ENCODE measurements at places on chromosomes 3 and 15.

GRCh38 chr3:194676471-194676870, 4.5 kb upstream of the LSG1 start:
- no peak for DNase-seq

- DNase-seq = no peak
These were observed 162.3 kb upstream of the TMC3 start for GRCh38 chr15:81536356-81536755.

DNA sequence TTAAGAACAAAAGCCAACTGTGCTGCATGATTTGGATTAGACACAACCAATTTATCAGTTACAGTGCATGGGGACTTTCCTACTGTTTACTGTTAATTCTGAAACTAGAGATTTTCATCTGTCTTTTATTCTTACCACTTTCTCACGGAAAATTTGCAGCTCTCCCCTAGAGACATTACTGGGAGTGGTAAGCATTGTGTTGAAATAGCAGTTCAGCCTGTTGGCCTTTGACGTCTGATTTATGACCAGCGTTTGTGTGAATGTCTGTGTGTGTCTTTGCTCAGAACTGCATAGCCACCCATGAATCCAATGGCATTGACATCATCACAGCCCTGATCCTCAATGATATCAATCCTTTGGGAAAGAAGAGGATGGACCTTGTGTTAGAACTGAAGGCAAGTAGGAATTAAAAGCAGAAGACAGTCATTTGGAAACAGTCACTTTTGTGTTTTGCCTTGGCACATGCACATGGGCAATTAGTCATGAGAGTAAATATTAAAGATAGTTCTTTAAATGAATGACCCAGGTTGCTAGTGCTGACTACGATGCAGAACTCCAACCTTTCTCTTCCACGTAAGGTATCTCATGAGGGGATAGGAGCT, 202.2 kb upstream of the BHLHE40 start:
- DNase-seq = no peak

GRCh38 chr15:34647569-34648293, 64.3 kb upstream of the GOLGA8B start:
- DNase-seq = peak; percentile 32

DNA sequence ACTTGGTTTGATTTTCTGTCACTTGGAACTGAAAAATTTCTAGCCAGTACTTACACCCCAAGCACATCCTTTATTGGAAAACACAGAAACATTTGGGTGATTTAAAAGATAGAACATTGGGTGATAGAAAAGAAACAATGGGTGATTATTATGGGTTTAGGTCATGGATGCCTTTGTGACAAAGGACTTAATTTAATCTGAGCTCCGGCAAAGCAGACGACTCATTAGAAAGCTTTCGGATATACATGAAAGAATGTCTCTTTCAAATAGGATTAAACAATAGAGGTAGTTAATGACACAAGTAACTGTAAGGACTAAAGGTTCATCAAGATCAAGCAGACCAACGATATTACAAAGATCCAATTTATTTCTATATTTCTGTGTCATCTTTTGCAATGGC, 37.3 kb upstream of the CNTN4 start:
- DNase-seq = no peak

- no peak for DNase-seq
These were observed 49.3 kb upstream of the KCNAB1 start for GRCh38 chr3:156071031-156071430.

- no peak for DNase-seq
These were observed 24.6 kb upstream of the INSYN1 start for GRCh38 chr15:73777741-73778140.

- peak; percentile 1 for DNase-seq
These were observed 15.0 kb downstream of the PTH1R start for GRCh38 chr3:46892285-46893145.

DNA sequence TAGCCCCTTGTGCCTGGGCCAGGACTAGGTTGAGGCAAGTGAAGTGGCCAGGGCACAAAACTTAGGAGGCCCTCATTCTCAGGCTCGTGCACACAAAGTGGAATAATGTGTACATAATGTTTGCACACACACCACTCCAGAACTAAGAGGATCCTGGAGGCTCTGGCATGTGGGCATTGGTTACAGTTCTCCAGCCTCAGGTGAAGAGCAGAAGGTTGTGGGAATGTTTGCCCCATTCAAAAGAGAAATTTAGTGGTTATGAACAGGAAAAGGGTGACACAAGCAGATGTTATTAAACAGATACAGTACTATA, 31.3 kb downstream of the ASB7 start:
- DNase-seq = no peak

GRCh38 chr15:48537271-48538113, 108.0 kb downstream of the FBN1 start:
- no peak for DNase-seq

DNA sequence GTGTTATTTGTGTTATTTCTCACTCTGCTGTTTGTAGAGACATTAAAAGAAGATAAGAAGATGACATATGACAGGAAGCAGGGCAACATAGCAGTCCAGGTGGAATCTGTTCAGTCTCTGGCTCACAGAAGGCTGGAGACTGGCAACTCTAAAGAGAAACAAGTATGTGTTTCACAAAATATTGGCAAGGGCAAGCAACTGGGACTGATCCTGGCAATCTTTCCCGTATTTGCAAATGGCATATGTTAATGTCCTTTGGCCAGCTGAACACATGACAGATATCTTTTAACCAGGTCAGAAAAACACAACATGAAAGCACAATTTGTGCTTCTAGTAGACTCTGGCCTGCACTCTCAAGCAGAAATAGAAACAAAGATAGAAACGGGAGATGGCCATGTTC, 1354.1 kb upstream of the EPHA6 start:
- DNase-seq = no peak

GRCh38 chr3:36196058-36196457, 184.2 kb upstream of the STAC start:
- DNase-seq = no peak

- no peak for DNase-seq
These were observed 37.1 kb upstream of the ST3GAL6 start for GRCh38 chr3:98726084-98726483.

DNA sequence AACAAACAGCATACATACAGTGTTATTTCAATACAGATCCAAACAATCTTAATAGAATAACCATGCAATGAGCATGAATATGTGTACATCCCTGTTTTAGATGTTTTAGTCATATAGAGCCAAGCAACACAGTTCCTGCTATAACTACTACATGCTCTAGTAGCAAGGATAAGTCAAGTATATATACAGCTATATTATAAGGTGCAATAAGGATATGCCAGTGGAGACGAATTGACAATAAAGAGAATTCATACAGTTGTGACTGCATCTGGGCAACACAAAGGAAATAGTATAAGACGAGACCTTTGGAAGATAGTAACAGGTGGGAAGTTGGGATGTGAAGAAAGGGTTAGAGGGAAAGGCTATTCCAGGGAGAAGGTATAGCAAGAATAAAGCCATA, 103.4 kb downstream of the TPRG1 start:
- no peak for DNase-seq

DNA sequence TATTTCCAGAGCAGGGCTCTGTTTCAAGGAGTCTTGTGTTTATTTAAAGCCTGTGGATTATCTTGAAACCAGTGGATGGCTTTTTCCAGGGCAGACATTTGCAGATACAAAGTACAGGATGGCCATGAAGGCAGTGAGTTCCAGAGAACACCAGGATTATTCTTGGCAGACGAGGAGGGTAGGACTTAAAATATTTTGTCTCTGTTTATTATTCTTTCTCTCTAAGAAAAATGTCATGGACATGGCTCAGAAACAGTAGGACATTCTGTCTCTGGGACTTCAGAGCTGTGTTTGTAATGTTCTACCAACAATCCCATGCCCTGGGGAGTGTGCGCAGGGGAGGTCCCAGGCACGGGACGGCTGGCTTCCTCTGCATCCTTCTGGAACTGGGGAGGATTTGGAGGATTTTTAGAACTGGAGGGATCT, 125.9 kb downstream of the ATP10A start:
- no peak for DNase-seq

DNA sequence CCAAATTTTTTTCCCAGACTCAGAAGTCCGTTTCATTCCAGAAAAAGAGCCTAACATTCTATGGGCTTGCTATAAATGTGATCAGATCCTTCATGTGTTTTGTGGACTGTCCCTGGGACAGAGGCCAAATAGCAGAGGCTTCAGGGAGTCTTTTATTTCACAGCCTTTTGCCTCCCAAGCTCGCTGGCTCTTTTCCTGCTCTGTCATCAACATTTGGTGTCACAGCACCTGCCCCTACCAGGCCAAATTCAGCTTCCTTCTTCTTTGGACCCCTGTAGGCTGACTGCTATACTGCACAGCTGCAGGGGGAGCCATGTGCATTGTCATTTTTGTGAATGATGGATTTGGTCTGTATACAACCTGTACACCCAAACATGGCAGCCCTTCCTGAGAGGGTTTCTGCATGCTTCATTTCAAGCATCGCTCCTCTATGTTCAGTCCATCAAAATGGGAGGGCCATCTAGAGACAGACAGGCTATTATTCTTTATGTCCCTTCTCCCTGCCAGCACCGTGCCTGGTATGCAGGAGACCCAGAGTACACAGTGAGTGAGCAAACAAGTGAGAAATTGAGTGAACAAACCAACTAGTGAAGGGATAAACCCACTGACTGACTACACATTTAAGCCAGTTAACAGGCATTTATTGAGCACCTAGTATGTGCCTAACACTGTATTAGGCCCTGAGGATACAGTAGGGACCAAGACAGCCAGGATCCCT, 17.9 kb upstream of the RPP14 start:
- no peak for DNase-seq

DNA sequence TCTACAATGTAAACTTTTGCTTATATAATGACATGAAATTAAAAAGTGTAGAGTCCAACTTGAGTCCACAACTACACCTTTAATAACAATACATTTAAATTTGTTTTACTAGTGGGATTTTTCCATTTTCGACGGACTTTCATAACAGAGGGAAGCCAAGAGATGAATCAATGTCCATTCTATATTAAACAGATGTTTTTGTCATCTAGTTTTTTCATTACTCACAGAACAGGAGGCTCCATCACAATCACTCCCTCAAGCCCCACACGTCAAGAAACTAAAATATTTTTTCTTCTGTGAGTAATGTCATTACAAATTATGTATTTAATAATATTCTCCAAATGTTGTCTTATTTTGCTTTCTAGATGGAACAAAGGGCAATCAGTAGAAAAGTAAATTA, 932.9 kb downstream of the ROBO1 start:
- no peak for DNase-seq

DNA sequence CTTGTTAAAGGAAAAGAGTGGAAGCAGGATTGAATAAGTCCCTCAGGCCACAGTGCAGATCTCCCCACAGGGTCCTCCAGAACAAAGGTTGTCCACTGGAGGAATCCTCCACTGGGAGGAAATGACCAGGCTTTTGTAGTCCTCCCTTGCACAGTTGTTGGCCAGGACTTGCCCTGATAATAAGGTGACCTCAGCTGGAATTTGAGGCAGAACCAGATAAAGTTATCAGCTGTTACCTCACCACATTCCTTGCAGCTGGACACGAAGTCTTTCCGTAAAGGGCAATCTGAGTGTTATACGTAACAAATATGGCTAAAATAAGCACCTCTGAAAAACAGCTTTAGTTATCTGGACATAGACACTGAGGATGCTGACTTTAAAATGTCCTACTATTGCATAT, 83.5 kb upstream of the NAALADL2 start:
- DNase-seq = no peak

GRCh38 chr15:67178569-67179210, 75.8 kb downstream of the AAGAB start:
- DNase-seq = no peak

GRCh38 chr3:4036046-4036445, 236.8 kb downstream of the LRRN1 start:
- no peak for DNase-seq

DNA sequence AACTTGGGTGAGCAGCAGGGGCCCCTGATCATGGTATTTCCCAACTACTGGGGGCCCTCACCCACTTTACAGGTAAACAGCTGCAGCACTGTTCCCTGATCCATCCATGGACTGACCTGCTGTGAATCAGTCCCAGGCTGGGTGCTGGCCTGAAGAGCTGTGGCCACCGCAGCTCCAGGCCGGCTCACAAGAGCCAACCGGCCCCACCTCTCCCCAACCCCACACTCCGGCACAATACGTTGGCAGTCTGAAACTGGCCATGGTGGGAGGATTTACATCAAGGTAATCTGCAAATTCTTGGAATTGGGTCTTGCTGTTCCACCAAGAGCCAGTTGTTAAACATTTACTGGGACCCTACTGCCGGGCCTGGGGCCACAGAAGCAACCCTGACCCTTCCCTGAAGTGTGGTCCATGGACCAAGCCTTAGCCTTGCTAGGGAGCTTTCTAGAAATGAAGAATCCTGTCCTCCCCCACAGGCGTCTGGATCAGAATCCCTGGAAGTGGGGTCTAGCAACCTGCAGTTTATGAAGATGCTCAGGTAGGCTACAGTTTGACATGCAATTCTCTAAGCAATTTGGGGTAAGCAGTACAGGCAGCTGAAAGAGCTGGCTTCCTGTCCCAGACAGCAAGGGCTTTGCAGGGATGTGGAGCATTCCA, 3.7 kb downstream of the SLC6A20 start:
- DNase-seq = no peak

- peak; percentile 14 for DNase-seq
These were observed 418.3 kb downstream of the OTOL1 start for GRCh38 chr3:161914703-161915417.

- DNase-seq = peak; percentile 77
These were observed 62.7 kb upstream of the SLCO3A1 start for GRCh38 chr15:91790836-91791235.

DNA sequence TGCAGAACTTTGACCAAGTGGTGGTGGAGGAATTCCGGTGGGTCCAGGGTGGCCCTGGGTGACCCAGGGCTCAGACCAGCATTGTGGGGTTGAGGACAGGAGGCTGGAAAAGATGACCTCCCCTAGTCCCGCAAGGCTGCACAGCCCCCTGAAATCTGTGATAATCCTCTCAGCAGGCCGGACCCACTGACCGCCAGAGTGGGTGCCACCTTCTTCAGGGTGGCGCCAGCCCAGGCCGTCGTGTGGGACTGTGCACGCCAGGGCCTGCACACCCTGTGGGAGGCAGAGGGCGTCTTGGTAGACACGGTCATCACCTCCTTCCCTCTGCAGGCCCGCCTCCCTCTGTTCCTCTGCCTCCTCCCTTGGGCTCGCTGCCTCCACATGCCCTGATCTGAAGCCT, 137.7 kb downstream of the TBC1D2B start:
- DNase-seq = no peak

- no peak for DNase-seq
These were observed 540.8 kb upstream of the ROBO1 start for GRCh38 chr3:80308637-80309036.

Measured in NCI-H2171 treated with DMSO at 0.1 percent for 48 hours (cell line).